Neural cell (in vitro differentiated cells): ENCODE measurements at places on chromosomes 13 and 19. TPM values are rescaled to one million over a fixed set of nuclear protein-coding genes. Genes with fewer than 3 reads are reported as not detected.

ZNF577 gene
- 44.0 and 54.1 TPM in 2 replicates for polyA plus RNA-seq

GZMM gene
- 0.38 and 0.72 TPM in 2 replicates for polyA plus RNA-seq

SLITRK6 gene
- polyA plus RNA-seq, result 27.8 and 28.6 TPM in 2 replicates

KCNN1 gene
- polyA plus RNA-seq, result 9.9 and 13.8 TPM in 2 replicates

F7 gene
- 0.32 and 0.40 TPM in 2 replicates for polyA plus RNA-seq

PALM3 gene
- 0.33 TPM in 1 of 2 replicates, not detected in the other for polyA plus RNA-seq

R3HDM4 gene
- 51.2 and 71.8 TPM in 2 replicates for polyA plus RNA-seq

POLR1D gene
- 134 and 179 TPM in 2 replicates for polyA plus RNA-seq

ZNF132 gene
- polyA plus RNA-seq, result 0.77 and 1.0 TPM in 2 replicates

TUBA3C gene
- polyA plus RNA-seq, result not detected in 2 replicates

HSH2D gene
- polyA plus RNA-seq, result not detected in 2 replicates

CYP2A7 gene
- not detected in 2 replicates for polyA plus RNA-seq

APOE gene
- 8.7 and 9.8 TPM in 2 replicates for polyA plus RNA-seq

ZNF808 gene
- polyA plus RNA-seq, result 6.5 and 13.4 TPM in 2 replicates

JAK3 gene
- polyA plus RNA-seq, result 0.04 and 0.11 TPM in 2 replicates

TBXA2R gene
- not detected in 2 replicates for polyA plus RNA-seq

TNNT1 gene
- 4.0 and 6.2 TPM in 2 replicates for polyA plus RNA-seq

SLC25A23 gene
- 36.3 and 47.2 TPM in 2 replicates for polyA plus RNA-seq

RGCC gene
- polyA plus RNA-seq, result not detected in 2 replicates

SPRYD7 gene
- 13.2 and 15.4 TPM in 2 replicates for polyA plus RNA-seq

ZNF441 gene
- 137 and 138 TPM in 2 replicates for polyA plus RNA-seq

FAM83E gene
- 0.73 and 1.2 TPM in 2 replicates for polyA plus RNA-seq

ZNF730 gene
- 16.7 and 21.3 TPM in 2 replicates for polyA plus RNA-seq

KLK8 gene
- not detected in 2 replicates for polyA plus RNA-seq

ELANE gene
- polyA plus RNA-seq, result not detected in 2 replicates

SBSN gene
- polyA plus RNA-seq, result not detected in 2 replicates

PRTN3 gene
- 0.54 TPM in 1 of 2 replicates, not detected in the other for polyA plus RNA-seq

LRRC8E gene
- polyA plus RNA-seq, result not detected in 2 replicates

ZFP82 gene
- 17.1 and 19.7 TPM in 2 replicates for polyA plus RNA-seq

ATXN8OS gene
- polyA plus RNA-seq, result 0.33 TPM in 1 of 2 replicates, not detected in the other

MUC16 gene
- polyA plus RNA-seq, result not detected in 2 replicates
